ENCODE measurements at places on chromosomes 11 and 22. TPM values are rescaled to one million over a fixed set of nuclear protein-coding genes. Genes with fewer than 3 reads are reported as not detected.

DENND6B gene
- total RNA-seq: 2.7 TPM

GRCh38 chr11:46327829-46328228 is 19.4 kb upstream of the DGKZ start:
- no peak overlapping the region for H3K27ac ChIP-seq
- H3K4me3 ChIP-seq: no peak overlapping the region
- no peak for DNase-seq
- peaks cover 35% of the 10 kb centered on the region for H3K4me1 ChIP-seq
- peaks cover 43% of the 10 kb centered on the region for H3K27me3 ChIP-seq

KCNJ11 gene
- 10.0 TPM for total RNA-seq

DSCAML1 gene
- total RNA-seq: 0.90 TPM

GRCh38 chr11:15624701-15625100 is 510.0 kb downstream of the INSC start:
- H3K36me3 ChIP-seq: no peaks in the 10 kb centered on the region
- peaks cover 3% of the 10 kb centered on the region for H3K27me3 ChIP-seq

PANX3 gene
- not detected for total RNA-seq

SLC37A2 gene
- total RNA-seq: 2.2 TPM

MIAT gene
- 58.2 TPM for total RNA-seq

DNA sequence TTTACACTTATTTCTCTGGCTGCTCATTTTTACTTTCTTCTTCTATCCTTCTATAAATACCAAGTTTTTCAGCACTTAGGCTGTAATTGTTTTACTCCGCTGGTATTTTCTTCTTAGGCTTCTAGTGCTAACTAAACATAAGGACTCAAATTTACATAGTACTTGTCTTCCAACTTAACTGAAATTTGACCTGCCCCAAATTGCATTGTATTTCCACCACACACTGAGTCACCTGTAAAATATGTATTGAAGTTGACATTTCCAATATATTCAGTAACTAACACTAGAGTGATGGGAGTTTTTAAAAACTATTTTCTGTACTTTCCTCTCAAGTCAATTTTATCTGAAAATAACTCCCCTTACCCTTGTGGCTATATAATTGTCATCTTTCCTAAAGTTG is 1794.1 kb upstream of the RAG2 start:
- no peak for DNase-seq
- no peak overlapping the region for H3K27ac ChIP-seq
- H3K27me3 ChIP-seq: no peaks in the 10 kb centered on the region
- peaks cover 5% of the 10 kb centered on the region for H3K4me1 ChIP-seq

DNA sequence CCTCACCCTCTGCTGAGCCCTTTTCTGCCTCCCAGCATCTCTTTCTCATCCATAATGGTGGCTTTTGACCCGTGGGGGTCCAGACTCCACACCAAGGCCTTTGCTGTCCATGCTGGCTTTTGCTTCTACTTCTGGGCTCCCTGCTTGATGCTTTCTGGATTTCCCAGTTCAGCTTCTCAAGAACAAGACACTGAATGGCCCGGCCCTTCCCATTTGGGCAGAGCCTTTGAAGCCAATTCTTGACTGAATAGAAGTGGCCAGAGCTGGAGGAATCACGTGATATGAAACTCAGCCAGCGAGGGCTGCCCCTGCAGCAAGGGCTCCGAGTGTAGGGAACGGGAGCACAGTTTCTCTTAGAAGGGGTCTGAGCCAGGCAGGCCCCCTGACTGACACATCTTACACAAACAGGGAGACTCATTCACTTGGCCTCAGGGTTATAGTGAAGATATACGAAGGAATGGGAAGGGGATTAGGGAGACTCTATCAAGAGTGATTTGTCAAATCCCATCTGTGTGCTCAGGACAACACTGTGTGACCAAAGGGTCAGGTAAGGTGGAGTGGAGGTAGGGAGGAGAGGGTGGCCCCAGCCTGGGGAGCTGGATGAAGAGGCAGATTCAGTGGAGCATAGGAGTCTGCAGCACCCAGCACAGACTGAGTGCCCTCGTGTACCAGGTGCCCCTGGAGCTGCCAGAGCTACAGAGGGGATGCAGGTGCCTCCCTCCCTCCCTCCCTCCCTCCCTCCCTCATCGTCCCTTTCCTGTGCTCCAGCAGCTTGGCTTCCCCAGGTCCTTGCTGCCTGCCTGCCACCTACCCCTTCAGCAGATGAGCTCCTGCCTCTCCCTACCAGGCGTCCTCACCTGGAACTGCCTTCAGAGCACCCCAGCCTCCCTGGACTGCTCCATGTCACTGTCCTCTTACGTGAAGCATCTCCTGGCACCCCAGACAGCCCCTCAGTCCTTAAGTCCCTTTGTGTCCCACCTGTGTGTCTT is 106.0 kb downstream of the TRIM29 start:
- peaks cover 11% of the 10 kb centered on the region for H3K36me3 ChIP-seq
- H3K4me1 ChIP-seq: peaks cover 20% of the 10 kb centered on the region
- H3K27me3 ChIP-seq: peaks cover 16% of the 10 kb centered on the region
- H3K4me3 ChIP-seq: no peak overlapping the region

DNA sequence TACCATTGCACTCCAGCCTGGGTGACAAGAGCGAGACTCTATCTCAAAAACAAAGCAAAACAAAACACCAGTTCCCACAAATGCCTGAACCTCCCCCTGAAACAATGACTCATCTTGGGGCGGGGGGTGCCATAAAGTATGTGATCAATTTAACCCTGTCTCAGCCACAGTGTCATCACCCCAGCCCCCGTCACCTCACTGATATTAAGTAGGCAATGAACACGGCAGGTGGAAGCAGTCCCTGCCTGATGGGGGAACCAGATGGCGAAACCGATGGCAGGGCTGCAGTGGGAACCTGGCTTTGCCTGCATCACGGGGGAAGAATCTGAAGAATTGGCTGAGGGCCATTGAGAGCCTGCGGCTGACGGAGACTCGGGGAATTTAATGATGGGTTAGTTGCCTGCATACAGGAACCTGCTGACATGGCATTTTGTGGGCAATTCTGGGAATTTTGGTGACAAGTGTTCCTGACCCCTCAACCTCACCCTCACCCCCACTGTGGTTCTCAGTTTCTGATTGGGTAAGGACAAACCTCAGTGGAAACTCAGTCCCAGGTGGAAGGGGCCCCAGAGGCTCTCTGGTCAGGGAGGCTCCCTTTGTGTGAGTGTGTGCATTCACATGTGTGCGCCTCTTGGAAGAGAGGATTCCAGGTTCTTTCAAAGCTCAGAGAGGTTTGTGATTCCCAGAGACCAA is 39.1 kb upstream of the SHISAL1 start:
- H3K36me3 ChIP-seq: no peaks in the 10 kb centered on the region
- no peaks in the 10 kb centered on the region for H3K27me3 ChIP-seq
- H3K4me3 ChIP-seq: no peak overlapping the region
- DNase-seq: no peak
- H3K27ac ChIP-seq: peak overlapping the region; percentile 82

DNA sequence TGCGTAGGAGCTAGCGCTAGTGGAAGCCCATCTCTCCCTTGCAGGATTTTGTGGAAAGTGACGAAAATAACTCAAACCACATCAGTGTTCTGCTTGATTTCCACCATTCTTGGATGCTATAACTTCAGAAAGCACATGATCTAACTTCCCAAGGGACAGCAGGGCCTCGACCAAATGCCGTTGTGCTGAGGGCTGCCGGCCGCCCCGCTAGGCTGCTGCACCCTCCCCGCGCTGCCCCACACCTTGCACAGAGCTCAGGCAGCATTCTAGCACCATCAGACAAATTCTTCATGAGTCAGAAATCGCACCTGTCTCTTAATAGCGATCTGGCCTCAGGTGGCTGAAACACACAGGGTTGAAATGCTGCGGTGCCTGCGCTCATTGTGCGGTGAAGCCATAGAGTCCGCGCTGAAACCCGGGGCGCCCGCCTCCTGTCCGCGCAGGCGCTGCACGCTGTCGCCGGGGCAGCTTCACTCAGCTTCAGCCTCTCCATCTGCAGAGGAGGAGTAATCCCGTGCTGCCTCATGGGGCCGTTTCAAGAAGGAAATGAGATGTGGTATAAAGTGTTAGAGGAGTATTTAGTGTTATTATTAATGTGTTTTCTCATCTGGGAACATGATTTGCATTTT is 59.2 kb upstream of the B3GAT1 start:
- H3K27me3 ChIP-seq: peaks cover 24% of the 10 kb centered on the region
- H3K4me3 ChIP-seq: no peak overlapping the region
- H3K27ac ChIP-seq: no peak overlapping the region
- no peaks in the 10 kb centered on the region for H3K36me3 ChIP-seq
- no peak for DNase-seq
- H3K4me1 ChIP-seq: peaks cover 2% of the 10 kb centered on the region

- 0 out of 2 replicates have a peak, but pooled peaks cover 6% of the 10 kb centered on the region for H3K4me1 ChIP-seq
- H3K27ac ChIP-seq: no peak overlapping the region
- peaks cover 4% of the 10 kb centered on the region for H3K36me3 ChIP-seq
- no peak for DNase-seq
- no peak overlapping the region for H3K4me3 ChIP-seq
These were observed 131.9 kb downstream of the WNT11 start for GRCh38 chr11:76074148-76075095.

GRCh38 chr22:37090920-37091695 is 18.4 kb downstream of the TMPRSS6 start:
- H3K4me3 ChIP-seq: no peak overlapping the region
- peaks cover 4% of the 10 kb centered on the region for H3K4me1 ChIP-seq
- no peak for DNase-seq

DNA sequence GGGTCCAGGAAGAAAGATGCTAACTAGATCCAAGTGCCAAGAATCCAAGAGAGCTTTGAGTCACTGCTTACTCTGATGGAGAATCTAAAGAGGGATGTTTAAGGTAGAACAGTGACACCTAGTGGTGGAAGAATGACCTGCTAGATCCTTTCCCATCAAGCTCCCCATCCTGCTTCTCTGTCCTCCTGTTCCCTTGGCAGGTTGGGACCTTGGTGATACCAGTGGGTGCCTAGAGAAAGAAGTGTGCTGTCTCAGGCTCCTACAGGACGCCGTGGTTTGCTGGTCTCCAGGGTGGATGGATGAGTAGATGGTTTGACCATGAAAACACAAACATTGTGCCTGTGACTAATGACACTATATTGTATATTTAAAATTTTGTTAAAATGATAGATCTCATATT is 383.7 kb downstream of the TMEM135 start:
- peak; percentile 32 for DNase-seq
- no peak overlapping the region for H3K27ac ChIP-seq
- peaks cover 11% of the 10 kb centered on the region for H3K4me1 ChIP-seq
- no peaks in the 10 kb centered on the region for H3K36me3 ChIP-seq
- no peaks in the 10 kb centered on the region for H3K27me3 ChIP-seq

Data from WTC11 (cell line).